ENCODE measurements at places on chromosomes 13 and 19. TPM values are rescaled to one million over a fixed set of nuclear protein-coding genes. Genes with fewer than 3 reads are reported as not detected.

The CEACAM4 gene
- total RNA-seq = not detected

The PNMA8A gene
- 0.98 TPM for total RNA-seq

The PLPPR2 gene
- 14.1 TPM for total RNA-seq

The NCR1 gene
- total RNA-seq = not detected

The FFAR1 gene
- total RNA-seq = not detected

The ZNF8 gene
- 6.1 TPM for total RNA-seq

The APC2 gene
- total RNA-seq = 0.23 TPM

The SETDB2 gene
- total RNA-seq = 9.9 TPM

DNA sequence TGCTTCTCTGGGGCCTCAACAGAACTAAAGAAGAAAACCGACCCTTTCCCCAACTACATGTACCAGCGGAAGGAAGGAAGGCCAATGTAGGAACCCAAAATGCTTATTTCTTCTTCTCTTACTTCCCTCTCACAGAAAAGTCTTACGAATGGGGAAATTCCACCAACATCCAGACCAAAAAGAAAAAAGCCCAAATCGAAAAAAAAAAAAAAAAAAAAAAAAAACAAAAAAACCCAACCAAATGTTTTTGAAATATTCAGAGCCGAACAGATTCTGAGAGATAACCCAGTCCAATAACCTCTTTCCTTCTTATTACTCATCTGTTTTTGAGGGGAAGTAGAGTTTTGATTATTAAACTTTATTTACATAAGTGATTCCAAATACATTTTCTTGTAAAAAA lies 3.9 kb downstream of the PPM1N start:
- DNase-seq = no peak

GRCh38 chr19:2035590-2035991 lies 15.5 kb downstream of the MKNK2 start:
- no peak for DNase-seq

DNA sequence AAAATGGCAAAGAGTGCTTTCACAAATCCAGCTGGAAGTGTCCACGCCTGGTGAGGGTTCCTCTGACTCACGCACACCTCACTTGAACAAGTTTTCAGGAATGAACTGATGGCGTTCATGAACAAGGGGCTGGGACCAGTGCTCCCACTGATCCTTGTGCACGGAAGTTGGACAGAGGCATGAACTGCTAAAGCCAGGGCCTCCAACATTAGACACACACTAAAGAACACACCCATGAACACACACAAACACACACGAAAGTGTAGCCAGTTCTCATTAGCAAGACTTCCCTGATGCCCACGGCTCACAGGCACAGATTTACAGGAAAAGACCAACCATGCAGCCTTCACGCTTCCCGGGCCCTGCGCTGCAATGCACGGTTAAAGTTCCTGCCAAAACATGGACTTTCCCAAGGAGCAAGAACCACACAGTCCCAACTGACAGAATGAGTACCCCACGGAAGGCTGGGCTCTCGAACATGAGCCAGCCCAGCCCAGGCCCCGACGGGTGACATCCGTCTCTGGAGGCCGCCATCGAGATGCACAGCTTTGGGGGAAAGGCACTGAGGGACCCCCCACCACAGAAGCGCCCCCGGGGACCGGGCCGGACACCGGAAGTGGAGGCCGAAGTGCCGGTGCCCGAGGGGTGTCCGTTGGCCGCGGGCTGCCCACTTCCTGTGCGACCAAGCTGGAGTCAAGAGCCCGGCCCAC lies 808 bp downstream of the DNMT1 start:
- peak; percentile 55 for DNase-seq

GRCh38 chr13:33057019-33057780 lies 41.0 kb downstream of the KL start:
- DNase-seq = peak; percentile 37

GRCh38 chr13:73520566-73521289 lies 461.9 kb downstream of the KLF5 start:
- DNase-seq = no peak

DNA sequence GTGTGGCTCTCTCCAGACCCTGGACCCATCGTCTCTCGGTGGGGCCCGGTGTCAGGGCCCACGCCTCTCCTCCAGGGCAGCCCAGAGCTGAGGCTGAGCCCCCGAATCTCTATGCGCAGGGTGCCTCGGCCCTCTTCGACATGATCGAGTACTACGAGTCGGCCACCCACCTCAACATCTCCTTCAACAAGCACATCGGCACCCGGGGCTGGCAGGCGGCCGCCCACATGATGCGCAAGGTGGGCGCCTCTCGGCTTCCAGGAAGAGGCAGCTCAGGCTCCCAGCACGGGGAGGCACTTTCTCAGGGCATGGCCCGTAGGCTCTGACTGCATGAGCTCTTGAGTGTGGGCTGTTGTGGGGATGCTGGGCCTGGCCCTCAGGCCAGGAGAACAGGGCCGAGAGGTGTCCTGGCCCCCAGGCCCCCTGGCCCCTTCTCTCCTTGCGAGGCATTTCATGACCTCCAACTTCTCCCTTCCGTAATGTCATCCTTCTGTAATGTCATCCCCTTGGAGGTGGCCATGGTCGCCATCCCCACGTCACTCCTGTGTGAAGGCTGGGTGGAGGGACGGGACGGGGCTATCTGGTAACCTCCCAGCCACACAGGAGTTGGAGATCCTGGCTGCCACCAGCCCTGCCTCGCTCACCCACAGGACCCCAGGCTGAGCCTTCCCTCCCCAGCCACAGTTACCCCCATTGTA lies 19.4 kb downstream of the NKPD1 start:
- no peak for DNase-seq

DNA sequence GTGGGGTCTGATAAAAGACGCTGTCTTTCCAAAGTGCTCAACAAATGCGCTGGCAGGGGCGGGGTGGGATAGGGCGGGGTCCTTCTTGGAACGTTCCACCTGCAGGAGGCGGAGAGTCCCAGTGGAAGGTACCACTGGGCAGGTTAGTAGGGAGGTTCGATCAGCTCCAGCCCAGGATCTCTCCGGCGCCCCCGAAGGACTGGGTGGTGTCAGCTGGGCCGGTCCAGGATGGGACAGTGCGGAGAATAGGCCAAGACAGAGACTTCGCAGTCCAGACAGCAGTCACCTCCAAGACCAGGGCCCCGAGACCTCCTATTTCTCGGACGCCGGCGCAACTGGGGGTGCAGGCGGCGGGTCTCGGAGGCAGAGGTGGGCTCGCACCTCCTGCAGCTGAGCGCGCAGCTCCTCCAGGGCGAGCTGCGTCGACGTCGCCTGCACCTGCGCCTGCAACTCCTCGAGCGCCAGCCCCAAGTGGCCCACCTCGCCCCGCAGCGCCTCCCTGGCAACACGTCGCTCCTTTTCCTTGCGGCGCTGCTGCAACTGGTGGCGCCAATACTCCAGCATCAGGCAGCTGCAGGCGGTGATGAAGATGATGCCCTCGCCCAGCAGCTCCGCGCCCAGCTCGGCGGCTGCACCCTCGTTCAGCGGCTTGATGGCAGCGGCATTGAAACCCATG lies 21.6 kb downstream of the VASP start:
- no peak for DNase-seq

- DNase-seq = peak; percentile 65
Measured at GRCh38 chr19:56153507-56153906, 12.4 kb downstream of the ZNF444 start.

DNA sequence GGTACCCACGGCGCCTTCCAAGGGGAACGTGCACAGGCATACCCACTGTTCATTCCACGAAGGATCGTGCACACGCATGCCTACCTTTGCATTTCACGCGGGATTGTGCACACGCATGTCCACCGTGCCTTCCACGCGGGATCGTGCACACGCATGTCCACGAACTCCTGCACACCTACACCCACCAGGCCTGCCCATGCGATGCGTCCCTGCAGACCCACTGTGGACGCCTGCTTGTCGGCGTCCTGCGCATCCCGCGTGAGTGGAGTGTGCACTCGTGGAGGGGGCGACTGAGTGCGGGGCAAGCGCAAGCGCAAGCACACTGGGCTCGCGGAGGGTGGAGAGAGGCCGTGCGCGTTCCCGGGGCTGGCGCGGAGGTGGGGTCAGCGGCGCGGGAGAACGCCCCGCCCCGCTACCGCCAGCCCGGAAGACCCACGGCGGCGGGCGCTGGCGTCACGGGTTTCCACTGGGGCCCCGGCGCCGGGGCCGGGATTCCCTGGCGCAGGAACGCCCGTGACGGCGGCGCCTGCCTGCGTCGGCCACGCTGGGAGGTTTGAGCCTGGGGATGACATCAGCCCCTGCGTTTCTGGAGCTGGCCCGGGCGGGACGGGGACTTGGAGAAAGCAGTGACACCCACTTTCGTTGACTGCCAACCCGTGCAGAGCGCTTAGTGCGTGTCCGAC lies 18.7 kb downstream of the GADD45B start:
- DNase-seq = peak; percentile 73

DNA sequence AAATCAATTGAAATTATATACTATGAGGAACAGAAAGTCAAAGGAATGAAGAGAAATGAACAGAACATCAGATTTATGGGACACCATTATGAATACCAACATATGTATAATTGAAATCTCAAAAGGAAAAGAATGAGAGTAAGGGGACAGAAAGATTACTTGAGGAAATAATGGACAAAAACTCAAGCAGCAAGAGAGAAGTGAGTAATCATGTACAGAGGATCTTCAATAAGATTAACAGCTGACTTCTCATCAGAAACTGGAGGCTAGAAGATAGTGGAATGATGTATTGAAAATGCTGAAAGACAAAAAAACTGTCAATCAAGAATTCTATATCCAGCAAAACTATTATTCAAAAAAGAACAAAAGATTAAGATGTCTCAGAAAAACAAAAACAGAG lies 10.4 kb downstream of the MTUS2 start:
- DNase-seq = no peak

GRCh38 chr19:19361075-19361594 lies 40.5 kb downstream of the MAU2 start:
- peak; percentile 92 for DNase-seq

- DNase-seq = no peak
Measured at GRCh38 chr13:75544681-75545330, 4.8 kb upstream of the UCHL3 start.

- DNase-seq = peak; percentile 8
Measured at GRCh38 chr13:32736648-32737047, 150.4 kb downstream of the PDS5B start.

DNA sequence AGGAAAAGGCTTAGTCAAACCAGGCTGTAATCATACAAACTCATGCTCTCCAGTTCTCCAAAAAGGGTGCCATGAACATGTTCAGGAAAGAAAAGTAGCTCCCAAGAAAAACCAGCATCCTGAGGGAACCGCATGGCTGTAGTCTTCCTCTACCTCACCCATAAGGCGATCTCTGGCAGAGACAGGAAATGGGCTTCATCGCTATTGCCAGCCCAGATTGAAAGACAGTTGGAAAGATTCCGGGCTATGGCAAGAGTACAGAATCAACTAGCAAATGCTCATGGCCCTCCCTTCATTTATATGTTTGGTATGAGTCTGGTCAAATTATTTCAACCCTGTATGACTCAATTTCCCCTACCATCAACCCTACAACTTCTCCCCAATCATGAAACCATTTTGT lies 140.1 kb downstream of the LHFPL6 start:
- DNase-seq = no peak

GRCh38 chr19:42531313-42531712 lies 3.0 kb upstream of the CEACAM1 start:
- DNase-seq = no peak

DNA sequence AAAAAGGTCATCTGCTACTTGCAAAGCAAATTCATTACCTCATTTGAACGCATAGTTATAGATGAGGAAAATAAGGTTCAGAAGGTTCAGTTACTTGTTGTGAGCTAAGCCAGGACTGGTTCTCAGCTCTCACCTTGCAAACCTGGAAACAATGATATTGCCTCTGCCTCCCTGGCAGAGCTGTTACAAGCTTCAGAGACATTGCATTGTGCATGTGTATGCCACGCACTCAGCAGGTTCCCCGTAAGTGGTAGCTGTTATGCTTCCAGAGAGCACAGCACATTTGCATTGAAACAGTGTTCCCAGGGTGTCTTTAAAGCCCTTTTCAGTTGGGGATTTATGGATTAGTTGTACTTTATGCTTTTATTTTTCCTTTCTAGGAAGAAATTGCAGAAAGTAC lies 80.6 kb downstream of the DGKH start:
- no peak for DNase-seq

- no peak for DNase-seq
Measured at GRCh38 chr13:85693889-85694511, 105.2 kb downstream of the SLITRK6 start.

- no peak for DNase-seq
Measured at GRCh38 chr19:28026636-28027035, 1186.3 kb downstream of the UQCRFS1 start.

DNA sequence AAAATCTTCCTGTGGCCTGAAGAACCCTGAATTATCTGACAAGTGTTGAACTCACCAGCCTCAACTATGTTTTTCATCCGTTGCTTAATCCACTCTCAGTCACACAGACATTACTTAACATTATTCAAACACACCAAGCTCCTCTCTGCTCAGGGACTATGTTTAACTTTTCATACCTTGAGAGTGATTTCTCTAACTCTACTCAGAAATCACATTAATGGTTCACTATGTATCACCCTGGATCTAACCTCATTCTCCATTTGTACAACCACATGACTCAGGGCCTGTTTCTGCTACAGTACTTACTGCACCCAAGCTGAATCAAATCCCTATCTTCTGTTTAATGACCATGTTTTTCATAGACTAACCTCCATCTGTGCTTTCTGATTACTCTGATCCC lies 553.7 kb upstream of the PRR20A start:
- DNase-seq = no peak

DNA sequence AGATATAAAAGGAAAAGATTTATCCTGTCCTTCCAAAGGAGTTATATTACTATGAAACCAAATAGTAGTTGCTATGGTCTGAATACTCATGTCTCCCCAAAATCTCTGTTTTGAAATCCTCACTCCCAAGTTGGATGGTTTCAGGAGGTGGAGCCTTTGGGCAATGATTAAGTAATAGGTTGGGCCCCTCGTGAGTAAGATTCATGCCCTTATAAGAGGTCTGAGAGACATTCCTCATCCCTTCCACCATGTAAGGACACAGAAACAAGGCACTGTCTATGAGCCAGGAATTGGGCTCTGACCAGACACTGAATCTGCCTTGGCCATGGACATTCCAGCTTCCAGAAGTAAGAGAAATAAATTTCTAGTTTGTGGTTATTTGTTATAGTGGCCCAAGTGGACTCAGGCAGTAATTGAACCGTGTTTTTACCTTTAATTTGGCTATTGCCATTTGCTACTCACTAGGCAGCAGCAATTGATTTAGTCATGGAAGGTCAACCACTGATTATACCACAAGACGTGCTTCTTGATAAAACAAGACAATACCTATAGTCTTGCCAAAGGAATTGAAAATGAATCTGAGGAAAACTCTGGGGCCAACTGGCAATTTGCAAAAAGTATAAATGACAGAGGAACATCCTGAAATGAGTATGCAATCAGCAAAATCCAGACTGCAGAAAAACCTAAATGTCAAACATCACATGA lies 717.4 kb upstream of the SPRY2 start:
- DNase-seq = peak; percentile 42

All from dermis blood vessel endothelial cell (primary cell).